ENCODE measurements at places on chromosomes 13 and 19.

GRCh38 chr13:27065582-27065981, 106.0 kb downstream of the USP12 start:
- DNase-seq: no peak

GRCh38 chr13:108270442-108270841, 924 bp downstream of the TNFSF13B start:
- peak; percentile 35 for DNase-seq

DNA sequence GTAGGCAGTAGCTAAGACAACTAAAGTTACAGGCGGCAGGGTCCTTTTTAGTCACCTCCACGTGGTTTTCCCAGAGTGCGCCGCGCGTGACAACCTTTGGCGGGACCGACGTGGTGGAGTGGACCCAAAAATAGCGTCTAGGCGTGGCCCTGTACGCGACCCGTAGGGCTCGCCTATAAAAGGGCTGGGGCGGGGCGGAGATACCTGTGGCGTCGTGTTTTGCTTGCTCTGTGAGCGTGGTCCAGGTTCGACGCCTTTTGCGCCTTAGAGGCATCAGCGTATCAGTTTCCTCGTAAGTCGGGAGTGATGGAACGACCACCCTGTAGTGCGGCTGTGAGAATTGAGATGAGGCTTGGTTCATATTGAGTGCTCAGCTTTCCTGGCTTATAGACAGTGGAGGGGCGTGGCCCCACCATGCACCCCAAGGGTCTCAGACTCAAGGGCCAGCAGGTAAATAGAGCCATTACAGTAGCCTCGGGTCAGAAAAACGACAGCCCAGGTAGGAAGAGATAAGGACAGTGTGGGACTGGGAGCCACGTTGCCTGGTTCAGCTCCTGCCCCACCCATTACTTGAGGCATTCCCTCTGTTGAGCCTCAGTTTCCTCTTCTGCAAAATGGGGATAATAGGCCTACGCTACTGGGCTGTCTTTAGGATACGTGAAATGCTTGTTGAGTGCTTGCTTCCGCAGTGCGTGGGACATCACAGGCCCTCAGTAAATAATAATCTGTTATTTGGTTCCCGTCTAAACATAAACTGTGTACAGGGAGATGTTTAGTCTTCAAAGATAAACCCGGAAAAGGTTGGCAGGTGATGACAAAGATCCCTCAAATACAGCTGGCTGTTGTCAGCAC, 693 bp upstream of the TMED1 start:
- peak; percentile 95 for DNase-seq

- DNase-seq: peak; percentile 75
Measured at GRCh38 chr19:18480006-18480691, 41.7 kb downstream of the ELL start.

- DNase-seq: no peak
Measured at GRCh38 chr13:46606970-46607369, 54.0 kb downstream of the LRCH1 start.

- DNase-seq: no peak
Measured at GRCh38 chr19:46710687-46711086, 6.2 kb downstream of the PRKD2 start.

- DNase-seq: no peak
Measured at GRCh38 chr13:79407349-79407979, 1.4 kb upstream of the RBM26 start.

GRCh38 chr13:50513300-50513877, 330.1 kb downstream of the DLEU7 start:
- no peak for DNase-seq

DNA sequence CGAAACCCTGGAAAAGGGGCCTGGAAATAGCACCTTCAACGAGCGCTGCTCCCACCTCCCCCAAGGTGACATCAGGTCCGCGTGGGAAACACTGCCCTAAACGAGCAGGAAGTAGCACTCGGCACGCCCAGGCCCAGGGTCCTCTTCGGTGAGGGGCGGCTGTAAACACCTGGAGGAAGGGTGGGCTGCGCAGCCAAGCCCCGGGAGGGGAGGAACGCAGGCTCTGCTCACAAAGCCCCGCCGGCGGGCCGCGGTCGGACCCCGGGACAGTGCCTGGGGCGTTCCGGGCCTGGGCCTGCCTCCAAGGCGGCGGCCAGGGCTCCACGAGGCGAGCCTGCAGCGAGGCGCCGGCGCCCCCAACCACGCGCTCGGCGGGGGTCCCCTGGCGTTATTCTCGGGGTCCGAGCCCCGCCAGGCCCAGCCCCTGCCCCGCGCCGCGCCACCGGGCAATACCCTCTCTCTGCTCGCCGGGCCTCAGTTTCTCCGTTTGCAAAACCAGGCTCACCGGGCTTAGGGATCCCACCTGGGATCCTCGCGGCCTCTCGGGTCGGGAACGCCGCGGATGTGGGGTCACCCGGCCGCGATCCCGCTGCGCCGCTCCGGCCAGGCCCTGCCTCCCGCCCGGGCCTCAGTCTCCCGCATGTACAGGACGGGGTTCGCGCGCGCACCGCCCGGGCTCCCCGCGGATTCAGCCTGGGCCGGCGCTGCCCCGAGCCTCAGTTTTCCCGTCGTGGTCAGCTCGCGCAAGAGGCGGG, 630 bp downstream of the RNF126 start:
- peak; percentile 32 for DNase-seq

DNA sequence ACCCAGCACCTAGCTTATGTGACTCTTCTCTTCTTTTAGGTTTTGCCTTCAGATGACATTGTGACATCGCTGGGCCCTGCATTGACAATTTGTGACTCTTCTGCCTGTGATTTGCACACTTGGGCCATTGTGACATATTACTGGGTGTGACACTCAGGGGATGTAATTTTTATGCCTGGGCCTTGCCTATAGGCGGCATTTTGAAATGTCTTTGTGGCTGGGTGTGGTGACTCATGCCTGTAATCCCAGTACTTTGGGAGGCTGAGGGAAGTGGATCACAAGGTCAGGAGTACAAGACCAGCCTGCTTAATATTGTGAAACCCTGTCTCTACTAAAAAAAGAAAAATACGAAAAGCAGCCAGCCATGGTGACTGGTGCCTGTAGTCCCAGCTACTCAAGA, 28.4 kb upstream of the ZNF681 start:
- DNase-seq: no peak
